ENCODE measurements at places on chromosomes 16 and 17.
A peak's percentile ranks its signal among the peaks of the same experiment; 100 is the strongest.

DNA sequence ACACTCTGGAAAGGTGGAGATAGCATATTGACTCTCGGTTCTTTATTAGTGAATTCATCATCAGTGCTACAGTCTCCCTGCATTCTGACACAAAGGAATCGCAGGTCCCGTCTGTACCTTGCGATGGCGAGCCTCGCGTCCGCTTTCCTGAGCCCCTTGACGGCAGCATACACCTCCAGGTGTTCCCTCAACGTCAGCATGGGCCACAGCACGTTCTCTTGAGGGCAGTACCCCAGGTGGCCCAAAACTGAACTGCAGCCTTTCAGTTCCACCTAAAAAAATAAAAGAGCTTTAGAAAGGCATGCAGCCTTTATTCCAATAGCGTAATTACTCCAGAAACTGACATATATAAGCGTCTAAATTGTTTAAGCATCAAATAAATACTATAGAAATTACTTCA, 24.2 kb upstream of the ABCA9 start:
- no peak for DNase-seq

DNA sequence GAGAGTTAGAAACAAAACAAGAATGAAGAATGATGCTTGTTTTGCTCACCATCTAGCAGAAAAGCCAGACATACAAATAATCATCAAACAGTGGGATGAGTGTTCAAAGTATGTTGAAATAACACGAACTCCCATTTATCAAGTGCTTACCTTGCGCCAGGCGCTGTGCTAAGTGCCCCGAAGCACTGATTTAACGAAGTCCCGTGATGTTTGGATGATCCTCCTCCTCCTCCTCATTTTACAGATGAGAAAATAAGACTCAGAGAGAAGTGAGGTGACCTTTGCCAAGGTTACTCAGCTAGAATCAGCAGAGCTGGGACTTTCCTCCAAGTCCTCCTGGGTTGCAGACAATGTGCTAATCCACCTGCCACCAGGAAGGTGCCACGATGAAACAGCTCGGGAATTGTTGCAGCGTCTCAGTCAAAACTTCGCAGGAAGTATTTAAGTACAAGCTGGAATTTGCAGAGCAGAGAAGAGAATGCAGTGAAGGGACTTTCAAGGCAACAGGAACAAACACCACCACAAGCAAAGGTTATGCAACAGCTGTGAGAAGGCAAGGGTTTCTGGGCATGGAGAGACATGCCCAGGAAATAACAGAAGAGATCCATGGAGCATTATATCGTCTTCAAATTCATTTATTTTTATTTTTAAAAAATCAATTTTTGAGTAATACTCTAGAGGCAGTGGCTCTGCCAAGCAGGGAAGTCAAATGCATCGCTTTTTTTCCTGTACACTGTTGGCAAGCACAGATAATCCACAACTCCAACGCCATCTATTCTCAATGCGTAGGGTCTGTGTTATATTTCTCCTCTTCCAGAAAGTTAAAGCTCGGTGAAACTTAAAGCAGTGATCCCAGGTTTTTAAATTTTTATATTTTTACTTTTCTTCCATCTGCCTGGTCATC, 11.1 kb downstream of the PRCD start:
- no peak for DNase-seq

DNA sequence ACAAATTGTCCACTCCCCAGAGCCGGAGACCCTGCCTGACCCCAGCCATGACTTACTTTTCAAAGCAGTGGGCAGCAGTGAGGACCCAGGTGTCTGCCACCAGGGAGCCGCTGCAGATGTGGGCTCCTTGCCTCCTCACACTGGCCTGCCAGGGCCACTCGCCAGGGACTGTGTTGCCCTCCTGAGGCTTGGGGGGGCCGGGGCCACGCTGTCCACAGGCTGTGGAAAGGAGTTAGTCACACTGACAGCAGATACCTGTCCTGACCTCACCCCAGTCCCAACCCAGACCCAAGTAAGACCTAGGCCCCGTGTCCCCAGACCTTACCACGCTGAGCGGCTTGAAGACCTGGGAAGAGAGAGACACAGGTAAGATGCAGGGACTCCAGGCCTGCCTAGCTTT, 1.3 kb downstream of the PRSS53 start:
- DNase-seq = no peak

DNA sequence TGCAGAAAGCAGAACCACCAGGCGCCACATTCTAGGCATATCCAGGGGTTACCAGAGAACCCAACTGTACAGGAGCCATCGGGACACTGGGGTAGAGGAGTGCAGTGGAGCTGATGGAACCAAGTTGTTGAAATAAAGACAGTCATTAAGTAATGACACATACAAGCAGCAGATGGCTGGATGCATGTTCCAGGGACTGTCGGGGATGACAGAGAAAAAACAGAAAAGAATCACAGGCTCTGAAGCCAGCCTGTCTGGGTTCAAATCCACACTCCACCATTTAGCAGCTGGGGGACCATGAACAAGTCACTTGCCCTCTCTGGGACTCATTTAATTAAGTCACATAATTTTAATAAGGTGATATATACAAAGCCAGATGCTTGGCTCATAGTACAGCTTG, 117.1 kb downstream of the ZNF423 start:
- DNase-seq = no peak

DNA sequence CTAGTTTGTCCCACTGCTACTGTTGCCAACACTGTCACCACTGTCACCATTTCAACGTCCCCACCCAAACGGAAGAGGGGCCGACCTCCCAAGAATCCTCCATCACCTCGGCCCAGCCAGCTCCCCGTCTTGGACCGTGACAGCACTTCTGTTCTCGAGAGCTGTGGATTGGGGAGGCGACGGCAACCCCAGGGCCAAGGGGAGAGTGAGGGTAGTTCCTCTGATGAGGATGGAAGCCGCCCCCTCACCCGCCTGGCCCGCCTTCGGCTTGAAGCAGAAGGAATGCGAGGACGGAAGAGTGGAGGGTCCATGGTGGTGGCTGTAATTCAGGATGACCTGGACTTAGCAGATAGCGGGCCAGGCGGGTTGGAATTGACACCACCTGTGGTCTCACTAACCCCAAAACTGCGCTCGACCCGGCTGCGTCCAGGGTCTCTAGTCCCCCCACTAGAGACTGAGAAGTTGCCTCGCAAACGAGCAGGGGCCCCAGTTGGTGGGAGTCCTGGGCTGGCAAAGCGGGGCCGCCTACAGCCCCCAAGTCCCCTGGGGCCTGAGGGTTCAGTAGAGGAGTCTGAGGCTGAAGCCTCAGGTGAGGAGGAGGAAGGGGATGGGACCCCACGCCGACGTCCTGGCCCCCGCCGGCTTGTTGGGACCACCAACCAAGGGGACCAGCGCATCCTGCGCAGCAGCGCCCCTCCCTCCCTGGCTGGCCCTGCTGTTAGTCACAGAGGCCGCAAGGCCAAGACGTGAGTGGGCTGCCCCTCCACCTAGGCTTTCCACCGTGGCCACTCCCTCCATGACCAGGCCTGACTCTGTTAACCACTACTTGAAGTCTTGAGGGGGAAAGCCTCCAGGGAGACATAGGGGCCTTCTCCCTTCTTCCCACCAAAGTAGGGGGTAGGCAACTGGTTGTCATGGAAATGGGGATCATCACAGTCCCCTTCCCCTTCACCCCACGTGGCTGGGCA, 9.0 kb upstream of the PHKG2 start:
- no peak for DNase-seq

DNA sequence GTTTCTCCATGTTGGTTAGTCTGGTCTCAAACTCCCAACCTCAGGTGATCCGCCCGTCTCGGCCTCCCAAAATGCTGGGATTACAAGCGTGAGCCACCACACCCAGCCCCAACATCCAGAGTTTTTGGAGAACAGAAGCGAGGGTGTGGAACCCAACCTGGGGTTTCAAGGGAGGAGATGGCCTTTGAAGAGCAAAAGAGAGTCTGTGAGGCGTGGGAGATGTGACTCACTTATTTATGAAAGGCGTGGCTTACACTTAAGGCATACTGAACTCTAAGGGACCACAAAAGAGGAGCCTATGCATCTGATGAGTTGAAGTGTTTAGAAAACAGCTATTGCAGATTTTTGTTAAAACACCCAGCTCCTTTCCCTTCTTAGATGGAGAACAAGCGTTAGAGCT, 18.9 kb downstream of the ARSG start:
- DNase-seq = no peak

DNA sequence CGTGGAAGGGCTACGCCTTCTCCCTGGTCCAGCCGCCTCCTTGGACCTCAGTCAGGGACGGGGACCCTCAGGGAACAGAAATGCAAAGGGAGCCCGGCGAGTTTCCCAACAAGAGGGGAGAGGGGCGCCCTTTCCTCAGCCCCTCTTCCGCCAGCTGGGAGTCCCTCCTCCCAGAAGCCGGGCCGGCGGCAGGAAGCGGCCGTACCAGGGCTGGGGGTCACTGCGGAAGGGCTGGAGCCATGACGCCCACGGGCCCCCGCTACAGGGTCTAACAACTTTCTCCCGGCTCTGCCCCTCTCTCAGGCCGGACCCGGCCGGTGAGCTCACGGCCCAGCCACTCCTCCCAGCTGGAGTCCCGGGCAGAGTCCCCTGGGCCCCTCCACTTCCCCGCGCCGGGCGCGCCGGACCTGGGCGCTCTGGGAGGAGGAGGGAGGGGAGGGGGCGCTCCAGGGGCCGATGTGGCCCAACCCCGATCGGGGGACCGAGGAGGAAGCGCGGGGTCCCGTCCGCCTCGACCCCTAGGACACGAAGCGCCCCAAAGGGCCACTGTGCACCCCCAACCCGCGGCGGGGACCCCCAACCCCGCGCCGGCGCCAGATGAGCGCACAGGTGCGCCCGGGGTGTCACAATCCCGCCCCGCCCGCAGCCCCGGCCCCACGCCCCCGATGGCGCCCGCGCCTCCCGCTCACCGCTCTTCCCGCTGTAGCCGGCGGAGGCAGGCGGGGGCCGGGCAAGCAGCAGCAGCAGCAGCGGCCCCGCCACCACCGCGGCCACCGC, 578 bp downstream of the PGAP6 start:
- DNase-seq = no peak

DNA sequence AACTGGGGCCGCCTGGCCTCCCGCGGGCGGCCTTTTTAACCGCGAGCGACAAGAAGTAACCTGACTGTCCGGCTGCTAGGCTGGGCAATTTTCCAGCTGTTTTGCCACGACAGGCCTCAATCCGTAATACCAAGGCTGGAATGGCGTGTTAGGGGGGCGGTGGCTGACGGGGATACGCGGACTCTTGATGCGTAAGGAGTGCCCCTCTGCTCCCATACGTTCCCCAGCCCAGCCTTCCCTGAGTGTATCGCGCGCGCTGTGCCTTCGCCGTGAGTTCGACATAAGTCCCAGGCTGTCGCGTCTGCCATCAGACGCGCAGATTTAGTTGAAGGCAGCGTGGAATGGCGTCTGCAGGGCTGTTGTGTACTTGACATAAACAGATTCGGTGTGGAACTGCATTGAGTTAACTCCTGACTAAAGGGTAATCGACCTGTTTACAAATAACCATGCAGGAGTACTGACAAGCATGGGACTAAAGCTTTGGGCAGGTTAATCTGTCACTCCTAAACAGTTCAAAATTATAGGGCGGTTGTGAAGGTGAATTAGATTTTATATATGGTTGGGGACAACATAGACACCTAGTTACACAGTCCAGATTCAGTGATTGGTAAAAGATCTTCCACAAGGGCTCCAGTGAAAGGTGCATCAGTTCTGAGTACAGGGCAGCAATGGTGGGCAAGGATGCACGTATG, 16.6 kb upstream of the ERN1 start:
- DNase-seq = peak; percentile 79

GRCh38 chr16:31477220-31478216, 5.4 kb upstream of the SLC5A2 start:
- no peak for DNase-seq

DNA sequence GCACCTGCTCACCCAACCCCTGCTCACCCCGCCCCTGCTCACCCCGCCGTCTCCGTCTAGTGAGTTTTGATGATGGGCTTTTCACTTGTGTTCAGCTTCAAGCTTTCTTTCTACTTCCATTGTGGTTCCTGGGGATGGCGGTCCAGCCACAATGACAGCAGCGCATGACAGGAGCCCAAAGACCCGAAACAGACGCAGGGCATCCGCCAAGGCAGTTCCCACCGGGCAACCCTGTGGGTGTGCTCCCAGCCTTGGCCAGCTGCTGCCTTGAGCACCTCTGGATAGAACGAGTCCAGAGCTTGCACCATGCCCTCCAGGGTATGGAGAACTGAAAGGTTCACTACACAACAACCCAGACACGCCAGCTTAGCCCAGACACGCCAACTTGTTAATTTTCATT, 92.9 kb upstream of the CHMP6 start:
- DNase-seq = no peak

GRCh38 chr16:11030990-11031510, 86.7 kb downstream of the CLEC16A start:
- no peak for DNase-seq

DNA sequence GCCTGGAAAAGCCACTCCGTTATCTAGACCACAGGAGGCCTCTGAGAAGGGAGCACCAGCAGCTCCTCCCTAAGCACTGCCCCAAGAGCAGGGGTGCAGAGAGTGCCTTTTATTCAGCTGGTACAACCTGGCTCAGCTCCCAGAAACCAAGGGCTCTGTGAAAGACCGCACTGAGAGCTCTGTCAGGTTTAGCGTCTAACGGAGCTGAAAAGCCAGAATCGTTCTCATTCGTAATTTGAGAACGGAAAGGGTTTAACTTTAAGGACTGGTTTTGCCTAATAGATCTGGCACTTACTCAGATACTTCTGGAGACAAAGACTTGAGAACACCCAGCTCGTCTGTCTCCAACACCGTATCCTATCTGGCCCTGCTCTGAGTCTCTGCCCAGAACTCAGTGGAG, 13.5 kb downstream of the MPG start:
- DNase-seq = peak; percentile 86

- DNase-seq = no peak
Measured at GRCh38 chr16:4675864-4676786, 17.2 kb upstream of the NUDT16L1 start.

- DNase-seq = no peak
Measured at GRCh38 chr17:61660746-61661485, 69.9 kb upstream of the NACA2 start.

GRCh38 chr17:70168044-70168976, 1.0 kb upstream of the KCNJ2 start:
- peak; percentile 56 for DNase-seq

DNA sequence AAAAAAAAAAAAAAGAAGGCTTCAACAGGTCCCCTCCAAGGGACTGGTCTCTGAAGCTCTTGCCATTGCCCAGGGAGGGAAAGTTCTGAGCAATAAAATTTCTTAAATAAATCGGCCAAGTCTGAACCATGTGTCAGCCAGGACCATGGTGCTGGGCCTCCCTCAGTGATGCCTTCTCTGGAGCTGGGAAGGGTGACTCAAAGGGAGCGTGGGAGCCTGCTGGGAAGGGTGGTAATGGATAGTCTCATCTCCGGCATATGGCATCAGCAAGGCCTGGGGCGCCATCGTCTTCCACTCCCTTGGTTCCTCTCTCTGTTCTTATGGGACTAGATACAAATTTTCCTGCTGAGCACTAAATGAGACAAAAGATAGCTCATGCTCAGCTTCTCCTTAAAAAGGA, 2.3 kb downstream of the VKORC1 start:
- DNase-seq = no peak

DNA sequence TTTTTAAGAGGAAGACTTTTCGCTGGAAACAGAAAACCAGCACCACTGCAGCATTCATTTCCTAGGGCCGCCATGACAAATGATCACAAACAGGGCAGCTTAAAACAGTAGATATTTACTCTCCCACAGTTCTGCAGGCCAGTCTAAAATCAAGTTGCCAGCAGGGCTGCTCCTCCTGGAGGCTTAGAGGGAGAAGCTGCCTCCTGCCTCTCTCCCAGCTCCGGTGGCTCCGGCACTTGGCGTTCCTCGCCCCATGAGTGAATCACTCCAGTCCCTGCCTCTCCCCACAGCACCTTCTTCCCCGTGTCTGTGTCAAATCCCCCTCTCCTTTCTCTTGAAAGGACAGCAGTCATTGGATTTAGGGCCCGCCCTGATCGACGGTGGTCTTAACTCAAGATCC, 72.1 kb downstream of the SOCS1 start:
- no peak for DNase-seq
